Naive thymus-derived CD8-positive, alpha-beta T cell (primary cell): ENCODE measurements at places on chromosomes 13 and 19.

GRCh38 chr19:50362030-50362412 is 3.4 kb downstream of the NAPSA start:
- no peak for DNase-seq

DNA sequence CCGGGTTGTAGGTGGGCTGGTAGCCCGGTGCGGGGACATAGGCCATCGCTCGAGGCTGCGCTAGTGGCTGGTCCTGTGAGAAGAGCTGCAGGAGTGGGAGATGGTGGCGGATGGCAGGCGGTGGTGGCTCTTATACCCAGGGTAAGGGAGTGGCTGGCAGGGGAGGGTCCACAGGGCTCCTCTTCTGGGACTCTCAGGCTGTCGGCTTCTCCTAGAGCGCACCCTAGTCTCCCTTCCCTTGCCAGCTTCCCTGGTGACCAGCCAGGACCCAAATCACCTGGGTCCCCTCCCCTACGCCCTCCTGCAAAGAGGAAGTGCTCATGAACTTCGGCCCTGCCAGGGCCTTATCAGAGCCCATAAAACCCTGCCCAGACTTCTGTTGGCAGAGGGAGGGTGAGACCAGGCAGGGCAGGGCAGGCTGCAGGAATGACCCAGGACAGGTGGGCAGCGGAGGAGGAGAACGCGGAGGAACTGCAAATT is at the start of gene LGALS4:
TSS of gene LGALS4 (minus strand) at position 105 of the 480 bp plus-strand sequence. CDS start at position 46, 59 bp downstream.
- DNase-seq: no peak

- DNase-seq: no peak
Measured at GRCh38 chr19:48194844-48195830, 24.7 kb downstream of the ZSWIM9 start.

DNA sequence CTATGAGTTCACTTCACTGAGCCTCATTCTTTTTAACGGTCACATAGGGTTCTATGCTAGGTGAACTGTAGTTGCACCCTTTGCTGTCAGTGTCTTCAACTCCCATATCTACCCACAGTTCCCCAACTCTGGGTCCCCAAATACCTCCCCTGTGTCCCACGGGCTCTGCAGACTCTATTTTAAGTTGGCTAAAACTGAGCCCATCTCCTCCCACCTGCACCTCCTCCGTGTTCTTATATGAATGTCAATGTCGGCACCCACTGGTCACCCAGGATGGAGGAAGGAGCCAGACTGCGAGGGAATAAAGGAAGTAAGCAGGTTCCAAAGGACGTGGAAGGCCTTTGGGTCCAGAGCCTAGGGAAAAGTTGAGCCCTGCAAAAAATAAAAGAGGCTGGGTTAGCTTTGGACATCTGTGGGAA is 802 bp upstream of the PIN1 start:
- no peak for DNase-seq

DNA sequence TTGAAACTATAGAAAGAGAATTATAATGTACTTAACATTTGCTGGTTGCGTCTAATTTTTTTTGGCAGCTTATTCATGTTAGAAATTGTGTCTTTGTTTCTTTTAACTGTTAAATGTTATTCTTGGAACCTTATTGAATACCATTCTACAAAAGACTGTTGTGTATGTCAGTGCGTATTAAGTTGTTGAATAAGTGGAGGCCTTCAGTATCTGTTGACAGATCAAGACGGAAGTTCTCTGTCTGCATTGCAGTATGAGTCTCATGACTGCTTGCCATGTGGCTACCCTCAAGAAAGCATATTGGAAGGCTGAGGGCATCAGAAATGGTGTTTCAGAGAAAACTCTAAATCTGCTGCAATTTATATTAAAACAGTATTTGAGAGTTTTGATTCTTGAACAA is 8.5 kb downstream of the UBA2 start:
- DNase-seq: no peak

DNA sequence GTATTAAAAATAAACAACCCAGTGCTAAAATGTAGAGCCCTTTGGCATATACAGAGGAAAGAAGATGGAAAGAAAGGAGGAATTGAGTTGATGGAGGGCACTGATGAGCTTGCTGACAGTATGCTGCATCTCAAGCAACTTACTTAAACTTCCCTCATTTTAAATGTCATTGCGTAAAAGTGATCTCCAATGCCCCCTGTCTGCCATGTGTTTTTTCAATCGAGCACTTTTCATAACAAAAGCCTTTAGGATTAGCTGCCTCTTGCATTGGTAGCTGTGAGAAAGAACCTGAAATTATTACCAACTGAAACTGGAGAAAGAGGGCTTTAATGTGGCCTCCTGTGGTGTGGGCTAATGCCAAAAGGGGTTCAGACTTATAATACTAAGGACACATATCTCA is 541.6 kb downstream of the SUCLA2 start:
- no peak for DNase-seq

GRCh38 chr13:91572944-91573598 is 174.7 kb downstream of the GPC5 start:
- DNase-seq: no peak

- DNase-seq: no peak
Measured at GRCh38 chr19:30522341-30522740, 150.2 kb downstream of the ZNF536 start.

DNA sequence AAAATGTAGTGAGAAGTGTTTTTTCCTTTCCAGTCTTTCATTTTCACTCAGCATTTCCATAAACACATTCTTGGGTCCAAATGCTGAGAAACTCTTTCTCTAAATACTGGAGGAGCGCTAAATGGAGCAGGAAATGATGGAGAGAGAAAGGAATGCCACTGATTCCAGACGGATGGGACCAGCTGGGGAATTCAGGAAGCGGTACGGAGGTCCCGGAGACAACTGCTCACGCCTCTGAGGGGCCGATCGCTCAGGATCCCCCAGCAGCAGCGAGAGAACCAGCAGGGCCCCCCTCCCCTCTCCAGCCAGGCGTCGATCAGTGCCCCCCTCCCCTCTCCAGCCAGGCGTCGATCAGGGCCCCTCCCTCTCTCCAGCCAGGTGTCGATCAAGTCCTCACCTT is 13.2 kb downstream of the RASA3 start:
- DNase-seq: no peak

- DNase-seq: no peak
Measured at GRCh38 chr13:34772881-34773280, 169.2 kb upstream of the NBEA start.
